ENCODE measurements at places on chromosomes 4 and X.

- no peak for DNase-seq
Observed at GRCh38 chr4:139609647-139610046, 53.6 kb upstream of the SETD7 start.

DNA sequence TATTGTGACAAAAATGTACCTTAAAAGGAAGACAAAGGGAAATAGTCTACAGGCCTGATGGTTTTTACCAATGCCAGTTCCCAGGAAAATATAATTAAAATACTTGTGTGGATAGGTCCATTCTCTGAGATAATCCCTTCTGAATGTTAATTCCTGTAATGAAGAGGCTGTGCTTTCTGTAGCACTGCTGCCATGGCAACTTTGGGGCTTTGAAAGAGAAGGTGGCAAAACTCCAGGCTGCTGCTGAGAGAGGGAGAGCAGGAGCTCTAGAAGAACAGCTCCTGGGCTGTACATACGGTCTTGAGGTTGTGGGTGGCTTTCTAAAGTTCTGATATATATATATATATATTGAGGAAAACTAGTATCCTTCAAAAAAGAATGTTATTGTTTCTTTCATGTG, 125.4 kb downstream of the PDLIM5 start:
- peak; percentile 68 for DNase-seq

- no peak for DNase-seq
Observed at GRCh38 chr4:119172223-119172622, 36.6 kb downstream of the MYOZ2 start.

DNA sequence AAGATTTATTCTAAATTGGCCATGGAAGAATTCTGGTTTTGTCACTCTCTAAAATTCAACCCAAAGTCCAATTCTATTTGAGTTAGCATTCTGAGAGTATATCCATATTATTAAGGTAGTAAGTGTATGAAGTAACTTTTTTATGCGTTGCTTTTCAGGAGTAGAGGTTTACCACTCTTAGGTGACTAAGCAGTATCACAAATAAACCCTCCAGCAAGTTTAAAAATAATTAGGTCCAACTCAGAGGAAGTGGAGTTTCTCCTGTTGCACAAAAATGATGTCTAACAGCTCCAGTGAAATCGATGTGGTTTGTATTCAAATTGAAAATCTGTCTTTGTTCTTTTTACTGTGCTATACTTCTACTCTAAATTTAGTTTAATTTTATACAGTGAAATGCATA, 6.6 kb downstream of the SCML1 start:
- DNase-seq, result no peak

GRCh38 chr4:52983563-52984303, 121.6 kb downstream of the RASL11B start:
- DNase-seq, result no peak

- DNase-seq, result no peak
Observed at GRCh38 chrX:69321789-69322188, 156.5 kb upstream of the PJA1 start.

Measured in kidney (tissue), 22 donors.